ENCODE measurements at places on chromosomes 2 and 18. TPM values are rescaled to one million over a fixed set of nuclear protein-coding genes. Genes with fewer than 3 reads are reported as not detected.

Gene FBXO36
- total RNA-seq = 0.99 TPM

Gene CDKL4
- total RNA-seq = 0.44 TPM

DNA sequence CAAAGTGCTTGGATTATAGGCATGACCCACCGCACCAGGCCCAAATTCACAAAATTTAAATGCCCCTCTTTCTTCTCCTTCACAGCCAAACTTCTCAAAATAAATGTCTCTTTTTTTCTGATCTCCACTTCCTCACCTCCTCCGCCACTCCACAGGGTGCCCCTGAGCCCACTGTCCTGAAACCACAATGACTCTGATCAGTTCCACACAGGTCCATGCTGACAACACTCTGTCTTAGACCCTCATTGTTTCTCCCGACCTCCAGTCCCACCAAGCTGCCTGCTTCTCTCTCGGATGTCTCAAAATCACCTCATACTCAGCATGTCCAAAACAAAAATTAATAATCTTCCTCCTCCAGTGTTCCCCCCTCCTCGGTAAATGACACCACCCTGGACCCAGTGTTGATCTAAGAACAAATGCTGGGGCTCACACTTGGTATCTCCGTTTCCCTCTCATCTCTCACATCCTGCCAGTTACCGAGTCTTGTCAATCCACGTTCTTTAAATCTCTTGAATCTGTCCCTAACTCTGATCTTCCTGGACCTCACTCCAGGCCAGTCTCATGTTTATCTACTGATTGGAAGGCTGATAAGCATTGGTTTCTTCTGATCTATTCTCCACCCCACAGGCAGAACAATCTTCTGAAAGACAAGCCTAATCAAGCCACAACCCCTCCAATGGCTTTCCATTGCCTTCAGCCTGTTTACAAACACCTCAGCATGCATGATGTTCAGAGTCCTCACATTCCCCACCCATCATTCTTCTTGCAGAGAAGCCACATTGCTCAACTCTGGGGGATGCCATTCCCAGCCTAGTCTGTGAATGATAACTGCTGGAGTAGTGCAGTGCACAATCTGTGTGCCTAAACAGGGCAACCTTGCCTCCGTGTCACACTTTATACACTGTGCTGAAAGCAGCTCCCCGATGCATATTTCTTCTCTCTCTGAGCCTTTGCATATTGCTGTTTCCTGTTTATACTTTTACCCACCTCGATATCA, 12.4 kb upstream of the ANKRD44 start:
- no peak for DNase-seq

- DNase-seq = no peak
These were observed 1.4 kb upstream of the MALT1 start for GRCh38 chr18:58669731-58670378.

DNA sequence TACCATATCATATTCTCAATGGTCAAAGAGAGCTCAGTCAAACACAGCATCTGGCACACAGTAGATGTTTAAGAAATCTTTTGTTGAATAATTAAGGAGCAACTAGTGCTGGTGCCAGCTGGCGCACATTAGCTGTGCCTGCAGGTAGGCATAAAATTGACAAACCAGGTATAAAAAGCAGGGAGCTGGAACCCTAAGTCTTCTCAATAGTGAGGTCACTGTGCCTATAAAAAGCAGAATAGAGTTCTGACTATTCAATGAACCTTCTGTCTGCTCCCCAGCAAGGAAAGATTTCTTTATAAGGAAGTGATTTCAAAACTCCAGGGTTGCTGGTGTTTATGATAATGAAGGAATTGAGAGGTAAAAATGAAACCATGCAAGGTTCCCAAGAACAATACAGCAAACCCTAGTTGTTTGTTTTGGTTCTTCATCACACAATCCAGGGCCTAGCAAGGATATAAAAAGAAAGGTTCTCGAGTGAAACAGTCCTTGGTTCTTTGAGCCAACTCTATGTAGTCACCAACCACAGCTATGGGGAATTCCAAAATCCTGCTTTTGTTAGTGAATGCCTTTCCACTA, 76.1 kb downstream of the THADA start:
- no peak for DNase-seq
